ENCODE measurements at places on chromosomes 16 and 17.

- DNase-seq: no peak
Observed at GRCh38 chr16:66670691-66671388, 25.7 kb downstream of the CMTM4 start.

DNA sequence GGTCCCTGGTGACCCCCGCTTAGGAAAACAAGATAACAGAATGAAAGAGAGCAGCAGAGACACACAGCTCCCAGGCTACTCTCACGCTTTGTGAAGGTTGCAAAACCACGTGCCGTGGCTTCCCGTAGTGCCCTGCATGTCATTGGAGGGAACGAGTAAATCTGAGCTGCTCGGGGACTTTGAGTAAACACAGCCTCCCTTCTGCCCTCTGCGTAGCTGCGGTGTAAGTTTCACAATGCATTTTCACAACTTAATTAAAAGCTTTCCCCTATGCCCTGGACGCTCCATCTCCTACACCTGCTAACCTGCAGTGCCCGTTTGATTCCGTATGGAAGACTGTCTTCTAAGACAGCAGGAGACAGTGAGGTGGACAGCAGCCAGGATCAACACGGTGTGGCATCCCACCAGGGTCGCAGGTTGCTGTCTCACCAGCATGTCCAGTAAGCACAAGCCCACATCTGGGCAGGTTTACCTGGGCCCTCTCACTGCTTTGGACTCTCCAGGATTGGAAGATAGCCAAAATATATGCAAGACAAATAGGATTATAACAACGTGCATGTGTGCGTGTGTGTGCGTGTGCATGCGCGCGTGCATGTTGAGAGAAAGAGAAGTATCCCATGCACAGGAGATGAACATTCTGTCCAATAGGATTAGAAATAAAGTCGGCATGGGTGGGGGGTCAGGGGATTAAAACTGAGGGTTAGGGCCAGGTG lies 116.4 kb upstream of the RCVRN start:
- no peak for DNase-seq

DNA sequence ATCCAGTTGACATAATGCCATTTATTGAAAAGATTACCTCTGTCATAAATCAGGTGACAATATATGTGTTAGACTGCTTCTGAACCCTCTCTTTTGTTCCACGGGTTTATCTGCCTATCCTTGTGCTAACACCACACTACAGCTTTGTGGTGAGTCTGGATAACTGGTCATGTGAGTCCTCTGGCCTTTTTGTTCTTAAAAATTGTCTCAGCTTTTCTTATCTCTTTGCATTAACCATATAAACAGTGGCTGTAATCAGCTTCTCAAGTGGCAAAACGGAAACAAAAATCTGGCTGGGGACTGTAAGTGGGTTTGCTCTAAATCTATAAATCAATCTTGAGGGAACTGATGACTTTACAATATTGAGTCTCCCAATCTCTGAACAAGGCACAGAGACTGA lies 44.6 kb downstream of the STX8 start:
- no peak for DNase-seq

DNA sequence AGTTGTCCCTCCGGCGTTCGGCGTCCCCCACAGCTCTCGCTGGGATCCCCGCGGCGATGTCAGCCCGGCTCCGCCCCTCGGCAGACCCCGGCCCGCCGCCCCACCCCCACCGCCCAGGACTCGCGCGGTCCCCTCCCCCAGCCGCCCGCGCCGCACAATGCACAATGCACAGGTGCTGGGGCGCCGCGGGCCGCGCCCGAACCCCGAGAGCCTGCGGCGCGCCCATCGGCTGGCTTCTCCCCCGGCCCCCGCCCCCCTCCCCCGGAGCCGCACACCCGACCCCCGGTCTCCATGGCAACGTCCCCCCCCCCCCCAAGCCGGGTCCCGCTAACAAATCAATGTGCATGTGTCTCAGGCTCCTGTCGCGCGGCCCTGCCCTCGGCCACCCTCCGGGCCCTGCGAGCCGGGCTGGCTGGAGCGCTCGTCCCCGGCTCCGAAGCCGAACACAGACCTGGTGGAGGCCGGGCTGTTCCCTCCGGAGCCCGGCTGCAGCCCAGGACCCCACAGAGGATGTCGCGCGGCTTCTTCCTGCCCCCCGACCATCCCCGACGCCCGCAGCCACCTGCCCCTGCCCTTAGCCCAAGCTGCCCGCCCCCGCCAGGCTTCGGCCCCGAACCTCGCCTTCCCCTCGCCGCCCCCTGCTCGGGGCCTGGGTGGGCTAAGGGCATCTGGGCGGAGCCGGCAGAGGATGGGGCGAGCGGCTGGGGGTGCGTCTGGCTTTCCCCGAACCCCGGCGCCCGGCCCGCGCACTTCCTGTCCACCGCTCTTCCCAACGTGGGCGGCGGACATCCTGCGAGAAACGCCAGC lies 818 bp upstream of the CBX8 start:
- peak; percentile 48 for DNase-seq

DNA sequence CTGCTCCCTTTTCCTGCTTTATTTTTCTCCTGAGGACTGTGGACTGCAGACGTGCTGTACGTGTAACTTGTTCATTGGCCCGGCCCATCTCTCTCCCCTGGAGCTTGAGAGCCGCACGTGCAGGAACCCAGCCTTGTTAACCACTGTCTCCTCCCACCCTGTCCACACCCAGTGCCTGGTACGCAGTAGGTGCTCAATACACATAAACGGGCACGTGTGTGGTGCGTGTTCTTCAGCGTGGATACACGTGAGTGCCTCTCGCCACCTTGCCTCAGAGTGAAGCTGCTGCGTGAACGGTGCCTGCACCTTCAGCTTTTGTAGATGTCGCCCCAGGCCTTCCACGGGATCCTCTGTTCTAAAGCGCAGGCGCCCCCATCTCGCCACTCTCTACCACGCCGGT lies 96.3 kb upstream of the CHMP6 start:
- no peak for DNase-seq

- no peak for DNase-seq
Observed at GRCh38 chr16:13436641-13437412, 483.1 kb upstream of the ERCC4 start.

DNA sequence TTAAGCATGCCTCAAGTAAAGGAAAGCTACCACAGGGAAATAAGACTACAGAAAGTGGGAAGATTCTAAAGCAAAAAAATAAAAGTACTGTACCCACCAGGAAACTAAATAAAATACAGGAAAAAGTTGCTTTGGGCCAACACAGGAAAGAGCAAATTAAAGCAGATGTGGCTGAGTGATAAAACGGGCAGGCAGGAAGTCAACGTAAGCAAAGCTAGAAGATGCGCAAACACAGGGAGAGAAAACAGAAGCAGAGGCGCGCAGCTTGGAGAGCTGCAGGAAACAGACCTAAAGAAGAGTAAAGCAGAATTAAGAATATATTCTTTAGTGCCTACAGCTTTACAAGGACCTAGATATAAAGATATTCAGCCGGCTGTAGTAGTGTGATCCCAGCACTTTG lies 21.7 kb downstream of the USP36 start:
- DNase-seq: no peak
